ENCODE measurements at places on chromosomes 16 and 17. TPM values are rescaled to one million over a fixed set of nuclear protein-coding genes. Genes with fewer than 3 reads are reported as not detected.

Gene TRIM72
- not detected for total RNA-seq

Gene SOX15
- 0.57 TPM for total RNA-seq

Gene HSPB9
- total RNA-seq: not detected

Gene CMTM4
- 16.8 TPM for total RNA-seq

Gene NPIPB9
- total RNA-seq: 5.0 TPM

Gene KCNG4
- total RNA-seq: not detected

Gene KRTAP4-1
- total RNA-seq: not detected

Gene C16orf46
- total RNA-seq: 0.90 TPM

Gene ITGA2B
- total RNA-seq: not detected

Data from fibroblast of the aortic adventitia (primary cell).